WTC11 (cell line): ENCODE measurements at places on chromosomes 16 and 17.

DNA sequence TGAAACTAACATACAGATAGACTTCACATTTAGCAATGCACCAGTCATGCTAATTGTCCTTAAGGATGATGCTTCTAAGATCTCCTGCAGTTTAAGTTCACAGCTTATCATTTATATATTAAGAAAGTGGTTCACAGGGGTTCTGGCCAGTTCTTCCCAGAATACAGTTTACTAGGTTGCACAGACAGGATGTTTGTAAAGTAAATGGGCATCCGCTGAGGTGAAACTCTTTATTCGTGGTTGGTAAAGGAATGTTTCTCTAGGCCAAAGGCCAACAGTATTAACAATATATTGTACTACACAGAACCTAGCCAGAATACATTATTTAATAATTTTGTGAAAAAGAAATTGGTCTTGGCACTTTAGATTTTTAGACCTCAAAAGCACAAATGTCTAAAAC, 1427.3 kb downstream of the CDH8 start:
- DNase-seq: no peak

DNA sequence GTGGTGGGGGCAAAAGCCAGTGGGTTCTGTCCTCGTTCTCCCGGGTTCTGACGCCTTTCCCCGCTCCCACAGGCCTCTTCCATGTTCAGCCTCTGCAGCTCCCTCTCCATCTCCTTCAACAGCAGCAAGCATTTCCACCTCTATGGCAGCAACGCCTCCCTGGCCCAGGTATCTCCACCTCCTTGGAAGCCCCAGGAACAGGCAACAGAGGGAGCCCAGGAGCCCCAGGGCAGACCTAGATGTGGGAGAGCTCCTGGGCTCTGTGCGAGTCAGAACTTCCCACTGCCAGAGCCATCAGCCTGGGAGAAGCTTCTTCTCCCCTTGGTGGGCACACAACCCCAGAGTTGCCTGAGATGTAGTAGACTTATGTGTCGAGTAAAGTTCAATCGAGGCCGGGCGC, 7.8 kb downstream of the ZNF768 start:
- no peak for DNase-seq

DNA sequence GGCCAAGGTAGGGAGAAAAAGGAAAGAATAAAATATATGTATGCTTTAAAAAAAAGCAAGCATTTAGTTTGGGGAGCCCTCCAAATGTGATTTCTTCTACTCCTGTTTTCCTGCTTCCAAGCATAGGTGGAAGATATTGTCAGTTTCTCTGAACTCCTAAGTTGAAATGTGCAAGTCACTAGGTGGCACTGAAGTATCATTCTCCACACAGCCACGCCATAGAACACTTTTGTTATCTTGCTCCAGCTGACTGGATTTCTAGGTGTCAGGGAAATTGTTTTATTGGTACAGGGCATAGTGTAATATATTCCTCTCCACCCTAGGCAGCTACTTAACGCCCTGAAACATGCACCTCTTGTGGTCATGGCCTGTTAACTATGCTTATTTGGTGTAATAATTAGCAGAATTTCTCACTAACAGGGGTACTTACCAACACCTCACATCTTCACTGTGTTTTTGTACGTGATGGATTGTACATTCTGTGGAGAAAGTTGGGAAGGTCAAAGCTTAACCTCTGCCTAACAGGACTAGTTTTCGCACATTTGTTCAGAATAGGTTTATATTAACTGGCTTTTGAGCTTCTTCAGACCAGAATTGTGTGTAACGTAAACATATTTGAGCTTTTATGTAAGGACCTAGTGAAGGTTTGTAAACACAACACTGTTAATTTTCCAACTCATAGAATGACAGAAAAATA, 69.3 kb downstream of the FTO start:
- DNase-seq: peak; percentile 15

- DNase-seq: peak; percentile 85
These were observed 1.5 kb downstream of the COL1A1 start for GRCh38 chr17:50199803-50200456.

DNA sequence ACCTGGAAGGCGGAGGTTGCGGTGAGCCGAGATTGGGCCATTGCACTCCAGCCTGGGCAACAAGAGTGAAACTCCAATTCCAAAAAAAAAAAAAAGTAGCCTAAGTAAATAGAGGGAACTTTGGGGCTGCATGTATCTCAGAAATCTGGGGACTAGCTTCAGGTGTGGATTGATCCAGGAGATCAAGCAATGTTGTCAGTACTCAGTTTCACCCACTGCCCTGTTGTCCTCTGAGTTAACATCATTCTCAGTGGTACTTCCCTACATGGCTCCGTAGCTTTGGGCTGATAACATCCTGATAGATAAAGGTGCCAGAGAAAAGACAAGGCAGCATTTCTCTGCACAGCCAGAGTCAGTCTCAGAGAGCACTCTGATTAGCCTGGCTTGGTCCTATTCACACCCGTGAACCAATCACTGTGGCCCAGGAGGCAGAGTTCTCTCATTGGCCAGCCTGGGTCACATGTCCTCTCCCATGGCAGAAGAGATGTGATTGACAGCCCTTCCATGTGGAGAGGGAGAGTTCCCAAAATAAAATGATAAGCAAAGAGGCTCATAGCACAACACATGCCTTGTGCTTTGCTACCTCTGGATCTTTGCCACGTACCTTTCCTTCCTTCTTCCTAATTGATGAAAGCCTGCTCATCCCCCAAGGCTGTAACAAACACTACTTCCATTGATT, 99.6 kb downstream of the ABCC1 start:
- DNase-seq: no peak

GRCh38 chr16:49485663-49486062, 112.1 kb downstream of the C16orf78 start:
- no peak for DNase-seq

DNA sequence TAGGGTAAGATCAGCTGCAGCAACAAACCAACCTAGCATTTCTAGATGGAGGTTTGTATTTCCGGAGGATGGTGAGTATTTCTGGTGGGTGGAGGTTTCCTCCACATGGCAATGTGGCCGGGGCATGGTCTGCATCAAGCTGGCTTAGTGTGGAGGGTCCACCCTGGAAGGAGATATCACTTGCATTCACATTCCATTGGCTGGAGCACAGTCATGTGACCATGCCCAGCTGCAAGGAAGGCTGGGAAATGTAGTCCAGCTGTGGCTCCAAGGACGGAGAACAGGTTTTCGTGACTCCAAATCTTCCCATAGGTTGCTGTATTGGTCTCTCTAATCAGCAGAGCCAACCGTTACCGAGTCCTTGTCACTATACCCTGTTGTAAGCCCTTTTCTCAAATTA, 68.7 kb downstream of the RAI1 start:
- DNase-seq: peak; percentile 86

DNA sequence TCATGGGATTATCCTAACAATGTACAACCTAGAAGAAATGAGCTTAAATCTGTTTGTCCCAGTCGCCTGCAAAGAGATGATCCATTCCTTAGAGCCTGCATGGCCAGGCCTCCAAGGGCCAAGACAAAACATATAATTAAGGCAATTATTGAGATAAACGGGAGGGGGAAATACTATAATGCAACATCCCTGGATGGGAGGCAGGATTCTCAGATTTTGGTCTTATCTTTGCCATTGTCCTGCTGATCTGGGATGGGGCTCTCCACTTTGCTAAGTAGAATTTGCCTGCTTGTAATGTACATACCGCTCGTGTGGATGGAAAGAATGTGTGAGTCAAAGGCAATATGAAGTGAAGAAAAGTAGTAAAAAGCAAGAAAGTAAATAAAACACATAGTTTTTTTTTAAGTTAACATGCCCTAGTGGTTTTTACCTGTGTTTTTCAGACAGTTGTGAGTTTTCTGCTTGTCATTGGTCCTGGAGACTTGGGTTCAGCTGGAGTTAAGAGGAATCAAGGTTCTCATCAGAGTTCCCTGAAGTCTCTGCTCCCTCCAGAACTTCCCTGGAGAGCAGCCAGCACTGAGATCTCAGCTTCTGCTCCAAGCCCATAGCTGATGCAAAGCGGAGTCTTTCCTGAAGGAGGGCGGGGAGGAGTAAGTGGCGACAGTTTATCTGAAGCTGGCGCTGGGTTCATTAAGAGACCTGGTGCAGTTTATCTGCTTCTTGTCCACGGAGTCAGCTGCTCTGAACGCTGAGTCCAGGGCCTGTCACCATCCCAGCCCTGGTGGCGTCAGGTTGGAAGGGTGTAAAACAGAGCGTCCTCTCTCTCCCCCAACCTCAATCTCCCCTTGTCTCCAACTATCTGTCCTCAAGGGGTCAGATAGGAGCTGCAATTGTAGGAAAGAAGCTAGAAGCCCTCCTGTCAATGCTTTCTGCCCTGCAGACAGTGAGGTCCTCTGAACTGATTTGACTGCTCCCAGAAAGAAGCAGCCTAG, 30.1 kb downstream of the HOXB1 start:
- no peak for DNase-seq

DNA sequence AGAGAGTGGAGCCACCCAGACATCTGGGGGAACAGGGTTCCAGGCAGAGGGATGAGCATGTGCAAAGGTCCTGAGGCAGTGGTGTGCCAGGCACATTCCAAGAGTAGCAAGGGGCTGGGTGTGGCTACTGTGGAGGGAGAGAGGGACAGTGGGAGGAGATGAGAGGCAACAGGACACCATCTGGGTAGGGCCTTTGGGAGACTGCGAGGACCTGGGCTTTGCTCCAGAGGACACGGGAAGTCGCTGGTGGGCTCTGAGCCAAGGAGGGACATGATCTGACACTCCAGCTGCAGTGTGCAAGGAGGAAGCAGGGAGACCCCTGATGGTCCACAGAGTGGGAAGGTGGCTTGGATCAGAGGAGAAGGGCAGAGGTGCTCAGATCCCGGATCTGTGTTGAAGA, 56.7 kb upstream of the MED9 start:
- no peak for DNase-seq

DNA sequence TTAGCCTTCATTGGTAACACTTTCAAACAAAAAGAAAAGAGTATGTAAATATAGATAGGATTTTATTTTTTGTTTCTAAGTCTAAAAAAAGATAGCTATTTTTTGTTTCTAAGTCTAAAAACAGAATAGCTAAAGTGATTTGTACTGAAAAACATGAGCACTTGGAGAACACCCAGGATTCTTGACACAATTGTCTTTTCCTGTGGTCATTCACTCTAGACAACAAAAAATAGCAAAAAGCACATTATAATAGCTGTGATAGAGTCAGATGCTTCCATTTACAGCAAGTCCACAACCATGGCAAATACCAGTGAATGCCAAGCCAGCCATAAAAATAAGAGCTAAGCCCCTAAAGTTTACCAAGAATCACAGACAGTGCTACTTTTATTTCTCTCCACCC, 36.7 kb downstream of the SKAP1 start:
- DNase-seq: no peak

DNA sequence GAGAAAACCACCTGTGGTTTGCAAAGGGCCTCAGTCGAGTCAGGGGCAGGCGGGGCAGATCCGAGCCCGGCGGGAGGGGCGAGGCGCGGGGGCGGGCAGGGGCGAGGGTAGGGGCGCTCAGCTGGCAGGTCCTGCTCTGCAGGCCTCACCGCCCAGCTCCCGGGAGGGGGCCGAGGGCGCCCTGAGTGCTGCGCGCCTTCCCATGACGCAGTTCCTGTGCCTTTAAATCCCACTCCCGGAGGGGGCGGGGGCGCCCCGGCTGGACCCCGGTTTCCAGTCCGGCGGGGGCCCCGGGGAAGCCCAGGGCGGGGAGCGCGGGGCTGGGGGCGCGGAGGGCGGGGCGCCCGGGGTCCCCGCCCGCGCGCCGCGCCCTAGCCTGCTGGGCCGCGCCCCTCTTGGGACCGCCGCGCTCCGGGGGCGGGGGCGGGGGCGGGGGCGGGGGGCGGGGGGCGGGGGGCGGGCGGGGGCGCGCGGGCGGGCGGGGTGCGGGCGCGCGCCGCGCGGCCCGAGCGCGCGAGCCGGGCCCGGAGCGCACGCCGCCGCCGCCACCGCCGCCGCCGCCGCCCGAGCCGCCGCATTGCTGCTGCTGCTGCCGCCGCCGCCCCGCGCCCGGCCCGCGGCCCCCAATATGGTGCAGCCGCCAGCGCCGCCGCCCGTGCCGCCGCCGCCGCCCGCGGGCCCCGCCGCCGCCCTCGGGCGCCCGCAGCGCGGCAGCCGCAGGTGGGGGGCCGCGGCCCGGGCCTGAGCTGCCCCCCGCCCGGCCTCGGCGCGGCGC, at the start of gene JPH3:
JPH3 (plus strand) TSS at position 508 of the 775 bp plus-strand sequence. CDS start 639 bp downstream, outside the sequence.
- DNase-seq: peak; percentile 78

GRCh38 chr16:78072275-78072674, 27.2 kb upstream of the WWOX start:
- peak; percentile 21 for DNase-seq
